ENCODE measurements at places on chromosomes 11 and 22.

DNA sequence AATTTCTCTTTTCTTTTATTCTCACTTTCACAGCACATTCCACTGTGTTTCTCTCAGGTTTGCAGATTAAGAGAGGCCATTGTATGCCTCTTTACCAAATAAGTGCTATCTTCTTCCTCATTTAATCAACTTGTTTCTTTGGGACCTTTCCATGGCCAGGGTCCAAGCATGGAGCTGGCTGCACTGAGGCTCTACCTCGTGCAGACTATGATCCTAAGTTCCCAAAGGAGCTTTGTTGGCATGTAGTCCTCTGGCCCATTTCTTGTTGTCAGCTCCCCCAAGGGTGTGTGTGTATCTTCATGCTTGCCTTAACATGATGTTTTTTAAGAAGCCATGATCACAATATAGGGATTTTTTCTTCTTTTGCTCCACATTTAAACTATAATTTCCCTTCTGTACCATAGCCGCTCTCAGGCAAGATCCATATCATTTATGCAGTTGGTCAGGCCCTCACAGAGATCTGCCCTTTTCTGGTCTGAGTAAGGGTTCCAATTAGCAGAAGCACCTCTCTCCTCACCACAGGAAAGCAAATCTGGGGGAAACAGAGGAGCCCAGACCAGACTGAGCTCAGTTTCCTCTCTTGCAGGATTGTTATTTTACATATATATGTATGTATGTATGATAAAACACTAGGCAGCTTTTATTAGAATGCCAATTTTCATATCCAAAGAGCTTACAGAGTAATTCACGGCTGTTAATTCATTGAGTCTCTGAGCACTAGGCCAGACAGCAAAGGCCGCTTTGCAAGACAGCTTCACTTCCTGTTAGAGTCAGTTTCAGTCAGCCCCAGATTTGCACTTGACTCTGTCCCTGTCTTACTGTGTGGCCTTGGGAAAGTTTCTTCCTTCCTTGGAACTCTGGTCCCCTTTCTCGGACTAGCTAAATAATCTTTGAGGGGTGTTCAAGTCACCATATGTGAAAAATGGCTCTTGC is 34.3 kb downstream of the CYB5R2 start:
- no peak for DNase-seq

DNA sequence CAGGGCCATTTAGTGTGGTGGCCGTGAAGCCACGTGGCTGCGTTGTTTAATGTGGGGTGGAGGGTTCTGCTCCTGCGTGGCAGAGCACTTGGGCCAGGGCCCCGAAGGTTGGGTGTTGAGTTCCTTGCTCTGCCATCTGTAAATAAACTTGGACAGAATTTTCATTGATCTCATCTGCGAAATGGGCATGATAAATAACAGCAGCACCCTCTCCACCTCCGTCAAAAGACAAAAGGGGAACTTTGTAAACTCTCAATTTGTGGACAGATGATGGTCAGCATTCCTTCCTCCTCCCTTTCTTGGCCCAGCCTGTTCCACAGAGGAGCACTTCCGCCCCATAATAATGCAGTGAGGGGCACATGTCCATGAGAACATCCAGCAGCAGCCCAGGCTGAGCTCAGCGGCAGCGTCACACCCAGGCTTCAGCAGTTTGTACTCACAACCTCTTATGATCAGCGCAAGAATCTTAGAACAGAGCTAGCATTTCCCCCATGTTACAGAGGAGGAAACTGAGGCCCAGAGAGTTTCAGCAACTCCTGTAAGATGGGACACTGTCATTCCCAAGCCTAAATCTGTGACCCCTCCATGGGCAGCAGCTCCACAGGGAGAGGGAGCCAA is 874.5 kb downstream of the BRD1 start:
- no peak for DNase-seq

GRCh38 chr22:28883917-28884746 is 760 bp downstream of the ZNRF3 start:
- no peak for DNase-seq

DNA sequence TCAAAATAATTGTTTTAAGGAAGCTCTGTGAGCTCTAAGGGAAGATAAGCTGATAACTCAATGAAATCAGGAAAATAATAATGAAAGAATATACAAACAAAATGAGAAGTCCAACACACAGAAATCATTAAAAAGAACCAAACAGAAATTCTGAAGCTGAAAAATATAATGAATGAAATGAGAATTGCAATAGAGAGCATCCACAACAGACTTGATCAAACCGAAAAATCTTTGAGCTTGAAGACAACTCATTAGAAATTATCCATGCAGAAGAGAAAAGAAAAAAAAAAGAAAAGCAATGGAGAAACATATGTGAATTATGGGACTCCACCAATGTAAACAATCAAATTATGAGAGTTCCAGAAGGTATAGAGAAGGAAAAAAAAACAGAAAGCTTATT is 101.0 kb downstream of the BBOX1 start:
- DNase-seq = no peak

DNA sequence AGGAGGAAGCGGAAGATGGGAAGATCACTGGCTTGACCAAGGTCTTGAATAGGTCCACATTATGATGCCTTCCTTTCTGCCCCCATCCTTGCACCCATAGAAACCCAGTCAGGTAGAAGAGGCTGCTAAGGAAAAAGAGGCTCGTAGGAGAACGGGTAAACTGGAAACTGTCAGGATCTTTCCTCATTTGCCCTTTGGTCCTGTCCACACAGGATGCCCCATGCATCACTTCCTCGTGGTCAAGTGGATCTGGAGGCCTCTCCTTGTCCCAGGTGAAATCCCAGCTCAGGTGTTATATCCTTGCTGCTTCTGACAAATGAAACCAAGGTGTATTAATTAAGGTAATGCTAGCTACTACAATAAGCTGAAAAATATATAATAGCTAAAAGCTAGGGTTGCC is 8.0 kb upstream of the ZBTB16 start:
- DNase-seq = no peak

DNA sequence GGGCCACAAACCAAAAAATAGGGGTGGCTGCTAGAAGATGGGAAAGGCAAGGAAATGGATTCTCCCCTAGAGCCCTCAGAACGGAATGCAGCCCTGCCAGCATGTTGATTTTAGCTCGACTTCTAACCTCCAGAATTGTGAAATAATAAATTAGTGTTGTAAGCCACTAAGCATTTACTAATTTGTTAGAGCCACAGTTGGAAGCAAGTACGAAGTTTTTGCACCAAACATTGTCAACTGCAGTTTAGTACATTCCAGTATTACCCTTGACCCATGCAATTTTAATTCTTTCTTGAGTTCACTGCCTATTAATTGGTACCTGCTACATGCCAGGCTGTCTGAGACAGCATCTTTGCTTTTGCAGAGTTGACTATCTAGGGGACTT is 32.2 kb downstream of the PARVA start:
- DNase-seq = no peak

- no peak for DNase-seq
Measured at GRCh38 chr11:15217416-15217815, 102.7 kb downstream of the INSC start.

DNA sequence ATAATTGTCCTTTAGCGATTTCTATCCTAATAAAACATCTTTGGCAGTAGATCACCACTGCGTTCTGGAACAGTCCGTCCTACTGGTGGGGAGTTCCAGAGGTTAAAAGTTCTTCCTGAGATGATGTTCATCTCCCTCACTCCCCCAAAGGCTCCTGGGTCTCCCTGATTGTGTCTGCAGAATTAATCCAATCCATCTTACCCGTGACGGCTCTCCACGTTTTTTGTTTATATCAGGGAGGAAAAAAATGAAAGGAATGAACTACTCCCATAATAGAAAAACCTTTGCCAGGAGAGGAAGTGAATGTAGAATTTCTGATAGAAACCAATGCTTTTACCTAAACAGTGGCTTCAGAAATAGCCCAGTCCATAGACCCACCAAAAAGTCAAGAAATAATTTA is 81.6 kb downstream of the LARGE1 start:
- no peak for DNase-seq

DNA sequence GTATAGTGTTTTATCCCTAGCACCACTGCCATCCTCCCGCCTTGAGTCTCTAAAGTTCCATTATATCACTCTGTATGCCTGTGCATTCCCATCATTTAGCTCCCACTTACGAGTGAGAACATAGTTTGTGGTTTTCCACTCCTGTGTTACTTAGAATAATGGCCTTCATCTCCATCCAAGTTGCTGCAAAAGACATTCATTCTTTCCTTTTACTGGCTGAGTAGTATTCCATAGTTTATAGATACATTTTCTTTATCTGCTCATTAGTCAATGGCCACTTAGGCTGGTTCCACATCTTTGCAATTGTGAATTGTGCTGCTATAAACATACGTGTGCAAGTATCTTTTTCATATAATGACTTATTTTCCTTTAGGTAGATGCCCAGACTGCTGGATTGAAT is 24.4 kb downstream of the TAB1 start:
- DNase-seq = no peak

DNA sequence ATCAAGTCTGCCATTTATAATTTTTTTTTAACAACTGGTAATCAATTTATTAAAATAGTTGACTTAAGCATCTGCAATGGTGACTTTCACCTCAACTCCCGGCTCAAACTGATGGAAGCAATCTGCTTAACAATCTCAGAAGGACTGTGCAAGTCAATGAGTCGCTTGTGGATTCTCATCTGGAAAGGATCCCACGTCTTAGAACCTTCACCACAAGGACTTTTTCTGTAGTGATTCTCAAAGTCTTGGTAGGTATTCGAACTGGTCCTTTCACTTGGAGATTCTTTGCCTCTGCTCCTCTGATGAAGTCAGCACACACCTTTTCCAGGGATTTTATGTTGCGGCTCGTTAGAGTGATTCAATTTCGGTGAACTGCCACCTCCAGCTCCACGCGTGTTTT is 7.3 kb downstream of the RSF1 start:
- no peak for DNase-seq

Data from H4 (cell line).